ENCODE measurements at places on chromosomes 2 and 18.
A peak's percentile ranks its signal among the peaks of the same experiment; 100 is the strongest.

GRCh38 chr18:13409026-13409425 lies 190.5 kb downstream of the LDLRAD4 start:
- DNase-seq = no peak

GRCh38 chr18:32343634-32344033 lies 127.0 kb downstream of the GAREM1 start:
- no peak for DNase-seq

- DNase-seq = no peak
Observed at GRCh38 chr2:40315683-40316082, 136.2 kb downstream of the SLC8A1 start.

DNA sequence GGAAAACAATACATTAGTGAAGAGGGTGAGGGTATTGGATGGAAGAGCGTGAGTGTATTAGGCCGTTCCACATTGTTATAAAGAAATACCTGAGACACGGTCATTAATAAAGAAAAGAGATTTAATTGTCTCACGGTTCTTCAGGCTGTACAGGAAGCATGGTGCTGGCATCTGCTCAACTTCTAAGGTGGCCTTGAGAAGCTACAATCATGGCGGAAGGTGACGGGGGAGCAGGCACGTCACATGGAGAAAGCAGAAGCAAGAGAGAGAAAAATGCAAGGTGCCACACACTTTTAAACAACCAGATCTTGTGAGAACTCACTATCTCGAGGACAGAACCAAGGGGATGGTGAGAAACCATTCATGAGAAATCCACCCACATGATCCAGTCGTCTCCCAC lies 18.2 kb downstream of the HPCAL1 start:
- DNase-seq = no peak

GRCh38 chr18:58955738-58956137 lies 91.1 kb downstream of the ZNF532 start:
- no peak for DNase-seq

DNA sequence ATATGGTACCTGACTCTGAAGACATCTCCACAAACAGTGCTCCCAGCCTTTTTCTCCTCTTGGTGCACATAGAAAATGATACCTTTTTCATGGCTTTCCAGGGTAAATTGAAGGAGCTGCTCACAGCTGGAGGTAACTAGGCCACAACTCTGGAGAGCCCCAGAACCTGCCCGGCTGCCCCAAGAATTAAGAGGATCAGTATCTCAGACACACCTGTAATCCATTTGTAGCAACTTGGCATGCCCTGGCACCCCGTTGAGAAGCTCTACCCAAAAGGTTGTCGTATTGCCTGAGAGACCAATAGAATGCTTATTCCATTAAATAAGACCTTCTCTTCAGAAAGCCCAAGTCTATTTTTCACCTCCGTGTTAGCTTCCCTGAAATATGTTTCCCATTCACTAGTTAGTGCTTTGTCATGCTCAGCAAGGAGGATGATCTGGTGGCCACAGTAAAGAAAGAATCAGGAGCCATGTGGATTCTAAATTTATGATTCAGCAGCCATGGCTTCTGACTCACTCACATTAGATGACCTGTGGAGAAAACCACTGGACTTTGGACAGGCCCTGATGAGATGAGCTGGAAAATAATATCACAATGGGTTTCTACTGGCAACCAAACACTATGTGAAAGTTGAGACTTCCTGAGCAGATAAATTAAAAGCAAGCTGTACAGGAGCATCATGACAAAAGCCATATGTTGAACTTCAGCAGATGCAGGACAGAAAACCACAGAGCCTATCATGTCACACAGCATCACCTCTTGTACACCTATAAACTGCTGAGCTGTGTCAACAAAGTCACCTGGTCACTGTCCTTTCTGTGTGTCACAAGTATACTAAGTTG lies 253.3 kb upstream of the OSR1 start:
- DNase-seq = no peak

- DNase-seq = peak; percentile 25
Observed at GRCh38 chr2:38374984-38375383, 2.1 kb downstream of the ATL2 start.

GRCh38 chr2:240310645-240311044 lies 124.8 kb upstream of the GPC1 start:
- DNase-seq = no peak

DNA sequence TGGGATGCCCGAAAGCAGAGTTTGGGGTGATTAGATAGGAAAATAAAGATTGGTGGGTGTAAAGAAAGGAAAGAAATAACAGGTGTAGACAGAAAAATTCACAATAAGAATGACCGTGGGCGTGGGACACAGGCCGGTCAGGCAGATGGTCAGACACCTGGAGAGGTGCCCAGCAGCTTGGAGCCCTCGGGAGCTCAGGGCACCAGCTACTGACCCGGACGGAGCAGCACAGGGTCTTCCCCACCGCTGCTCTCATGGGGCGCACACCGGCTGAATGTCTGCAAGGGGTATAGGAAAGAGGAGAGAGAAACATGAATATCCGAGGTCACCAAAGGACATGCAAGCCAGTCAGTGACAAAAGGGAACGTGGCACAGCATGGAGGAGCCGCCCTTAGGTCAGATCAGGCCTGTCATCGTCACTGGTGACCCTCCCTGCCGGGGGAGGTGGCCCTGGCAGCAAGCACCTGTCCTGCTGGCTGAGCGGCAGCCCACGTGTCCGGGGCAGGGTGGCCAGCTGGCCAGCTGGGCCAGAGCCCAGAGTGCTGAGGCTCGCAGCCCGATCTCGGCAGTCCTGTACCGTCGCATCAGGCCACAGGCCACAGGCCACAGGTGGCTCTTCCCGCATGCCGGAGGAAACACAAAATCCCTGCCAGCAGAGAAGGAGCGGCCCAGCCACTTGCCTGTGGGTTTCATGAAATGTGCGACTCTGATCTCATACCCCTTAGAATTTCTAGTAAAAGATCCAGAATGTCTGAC lies 112.0 kb upstream of the NDUFV2 start:
- no peak for DNase-seq

DNA sequence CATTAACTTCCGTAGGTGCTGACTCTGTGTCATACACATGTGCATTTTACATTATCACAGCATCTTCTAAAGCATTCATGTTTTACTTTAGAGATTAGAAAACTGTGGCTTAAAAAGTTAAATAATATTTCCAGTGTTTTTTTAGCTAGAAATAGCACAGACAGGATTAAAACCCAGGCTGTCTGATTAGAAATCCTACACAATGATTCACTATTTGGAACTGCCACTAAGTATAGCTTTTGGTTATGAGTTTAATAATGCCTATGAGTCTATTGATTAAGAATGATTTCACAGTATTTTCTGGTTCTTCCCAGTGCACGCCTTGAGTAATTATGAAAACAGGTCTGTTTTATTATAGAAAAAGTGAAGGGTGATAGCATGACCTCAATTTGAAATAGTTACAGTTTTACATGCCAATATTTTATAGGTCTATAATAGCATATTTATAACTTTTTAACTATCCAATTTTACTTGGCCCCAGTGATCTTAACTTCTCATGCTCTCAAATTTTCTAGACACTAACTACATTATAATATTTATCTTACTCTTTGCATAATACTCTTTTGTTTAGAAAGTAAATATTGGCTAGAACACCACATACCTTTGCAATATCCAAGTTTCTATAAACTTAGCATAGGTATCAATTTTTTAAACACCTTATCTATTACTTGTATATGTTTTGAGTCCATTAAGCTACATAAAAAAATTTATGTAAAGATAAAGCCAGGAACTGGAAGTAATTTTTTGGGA lies 313.2 kb downstream of the RND3 start:
- DNase-seq = no peak

DNA sequence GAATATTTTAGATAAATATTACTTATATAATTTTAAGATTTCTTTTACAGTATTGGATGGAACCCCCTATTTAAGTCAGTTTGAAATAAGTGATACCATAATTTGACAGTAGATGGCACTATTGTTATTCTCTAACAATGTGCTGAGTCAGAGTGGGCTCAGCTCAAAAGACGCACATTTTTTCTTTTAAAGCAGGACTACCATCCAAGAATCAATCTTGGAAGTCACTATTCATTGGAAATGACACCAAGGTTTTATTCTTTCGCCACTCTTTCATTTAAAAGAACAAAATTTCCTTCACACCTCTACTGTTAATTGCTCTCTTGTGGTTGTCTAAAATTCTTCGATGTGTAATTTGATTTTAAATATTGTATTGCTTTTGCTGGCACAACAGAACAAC lies 32.6 kb upstream of the SPAG16 start:
- DNase-seq = peak; percentile 83

DNA sequence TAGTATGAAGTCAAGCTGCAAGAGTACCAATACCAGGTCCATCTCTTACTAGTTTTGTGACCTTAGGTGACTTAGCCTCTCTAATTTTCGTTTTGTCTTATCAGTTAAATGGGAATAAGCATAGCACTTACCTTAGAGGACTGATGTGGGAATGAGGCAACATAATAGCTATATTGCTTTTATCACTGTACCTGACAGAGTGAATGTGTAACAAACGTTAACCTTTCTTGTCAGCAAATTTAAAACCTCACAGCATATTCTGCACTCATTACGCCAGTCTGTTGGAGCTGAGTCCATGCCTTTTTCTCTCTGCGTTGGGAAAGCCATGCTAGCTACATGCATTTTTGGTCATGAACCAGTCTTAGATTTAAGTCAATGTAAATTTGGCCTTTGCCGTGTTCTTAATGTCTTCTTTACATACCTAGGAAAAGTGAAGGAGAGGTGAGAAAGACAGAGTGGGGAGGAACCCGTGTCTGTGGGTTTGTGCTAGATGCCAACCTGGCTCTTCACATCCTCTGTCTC lies at the start of gene IL36B:
IL36B (minus strand) TSS at position 472 of the 522 bp plus-strand sequence.
- DNase-seq = no peak

- DNase-seq = no peak
Observed at GRCh38 chr2:112751451-112752197, 12.8 kb downstream of the CKAP2L start.

DNA sequence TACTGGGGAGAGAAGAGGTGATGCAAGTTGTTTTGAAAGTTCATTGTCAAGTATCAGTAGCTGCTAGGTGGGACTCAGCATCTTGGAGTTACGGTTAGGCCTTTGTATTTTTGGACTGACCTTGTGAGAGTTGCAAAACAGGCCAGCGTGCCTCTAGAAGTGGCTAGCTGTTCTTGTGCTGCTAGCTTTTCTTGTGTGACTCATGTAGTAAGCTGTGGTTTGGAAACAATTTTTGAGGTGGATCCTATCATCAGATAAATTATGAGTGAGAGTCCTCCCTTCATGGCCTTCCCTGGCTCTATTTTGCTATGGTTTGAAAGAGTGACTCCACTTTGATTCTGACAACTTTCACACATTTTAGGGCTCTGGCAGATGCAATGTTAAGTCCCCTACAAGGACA lies 409.2 kb upstream of the HS6ST1 start:
- peak; percentile 83 for DNase-seq

DNA sequence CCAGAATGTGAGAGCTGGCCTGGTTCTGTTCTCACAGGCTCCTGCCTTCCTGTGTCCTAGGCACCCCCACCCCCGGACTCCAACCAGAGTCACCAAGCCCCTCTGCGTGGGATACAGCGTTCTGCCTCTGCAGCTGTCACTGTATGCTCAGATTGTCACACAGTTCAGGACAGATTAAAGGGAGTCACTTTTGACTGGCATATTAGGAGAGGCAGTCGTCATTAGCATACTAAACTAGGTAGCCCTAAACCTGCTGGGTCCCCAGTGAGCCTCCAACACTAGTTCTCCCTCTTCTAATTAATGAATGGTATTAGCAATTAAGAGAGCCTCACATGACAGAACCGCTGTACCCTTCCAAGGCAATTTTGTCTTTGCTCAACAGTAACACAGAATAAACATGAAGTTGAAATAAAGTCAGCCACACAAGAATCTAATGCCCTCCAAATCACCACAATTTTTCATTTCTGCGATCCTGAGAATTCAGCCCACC lies 340.2 kb downstream of the CMPK2 start:
- DNase-seq = no peak

DNA sequence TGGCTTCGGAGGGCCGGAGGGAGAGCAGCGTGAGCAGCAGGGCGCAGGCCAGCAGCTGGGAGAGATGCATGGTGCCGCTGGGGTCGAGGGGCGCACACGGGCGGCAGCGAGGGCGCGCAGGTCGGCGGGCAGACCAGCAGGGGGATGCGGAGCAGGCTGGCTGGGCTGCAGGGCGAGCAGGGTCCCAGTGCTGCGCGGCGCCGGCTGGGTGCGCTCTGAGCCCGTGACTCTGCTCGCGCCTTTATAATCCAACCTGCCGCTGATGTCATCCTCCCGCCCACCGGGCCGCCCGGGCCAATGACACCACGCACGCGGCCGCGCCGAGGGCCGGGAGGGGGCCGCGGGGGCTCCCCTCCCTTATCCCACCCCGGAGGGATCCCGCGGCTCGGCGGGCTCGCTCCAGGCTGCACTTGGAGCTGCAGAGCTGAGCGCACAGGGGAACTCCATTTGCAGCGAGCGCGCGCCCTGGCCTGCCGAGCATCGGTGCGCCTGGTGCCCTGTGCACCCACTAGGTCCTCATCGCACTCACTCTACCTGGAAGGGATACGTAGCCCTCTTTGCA lies at the start of gene NPPC:
NPPC (minus strand) TSS at position 217 of the 562 bp plus-strand sequence; CDS start at position 70, 147 bp downstream.
- DNase-seq = peak; percentile 84

GRCh38 chr2:72745679-72746368 lies 80.0 kb downstream of the EXOC6B start:
- DNase-seq = peak; percentile 84

- DNase-seq = no peak
Observed at GRCh38 chr2:20196053-20196656, 28.8 kb downstream of the SDC1 start.

DNA sequence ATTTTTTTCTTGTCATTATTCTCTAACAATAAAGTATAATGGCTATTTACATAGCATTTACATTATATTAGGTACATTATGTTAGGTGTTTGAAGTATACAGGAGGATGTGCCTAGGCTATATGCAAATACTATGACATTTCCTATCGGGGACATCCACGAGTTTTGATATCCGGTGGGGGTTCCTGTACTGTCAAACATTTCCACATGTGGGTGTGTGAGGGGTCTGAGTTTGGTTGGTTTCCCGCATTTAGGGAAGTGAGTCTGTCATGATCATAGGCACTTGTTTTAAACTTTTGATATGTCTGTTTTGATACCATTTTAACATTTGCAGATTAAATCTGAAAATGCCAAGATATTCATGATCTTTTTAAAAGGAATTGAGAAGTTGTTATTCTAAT lies 76.0 kb downstream of the CEP192 start:
- DNase-seq = peak; percentile 79

DNA sequence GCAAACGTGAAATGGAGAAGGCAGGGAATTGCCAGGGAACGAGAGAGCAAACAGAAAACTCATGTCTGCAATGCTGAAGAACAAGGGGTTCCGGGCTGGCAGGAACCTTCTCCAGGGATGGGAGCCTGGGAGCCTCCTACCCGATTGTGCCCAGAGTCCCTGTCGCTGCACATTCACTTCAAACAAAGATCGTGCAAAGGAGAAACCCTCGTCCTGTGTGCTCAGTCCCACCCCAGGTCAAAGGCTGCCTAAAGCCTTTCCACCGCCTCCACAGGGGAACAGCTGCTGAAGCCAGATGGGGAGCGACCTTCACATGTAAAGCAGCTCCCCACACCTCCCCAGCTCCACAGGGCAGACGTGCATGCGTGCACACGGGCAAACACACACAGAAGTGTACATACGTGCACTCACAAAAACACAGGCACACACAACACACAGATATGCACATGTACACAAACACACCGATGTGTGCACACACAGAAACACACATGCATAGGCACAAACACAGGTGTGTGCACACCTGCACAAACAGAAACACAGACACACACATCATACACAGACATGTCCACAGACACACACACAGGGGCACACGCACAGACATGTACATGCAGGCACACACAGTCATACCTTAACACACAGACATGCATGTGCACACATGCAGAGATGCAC lies 460.1 kb upstream of the SALL3 start:
- no peak for DNase-seq

Measured in hematopoietic multipotent progenitor cell treated with erythropoietin and hydrocortisone succinate and interleukin-3 and kit ligand, for 4 days (in vitro differentiated cells).